ENCODE measurements at places on chromosomes 13 and 19.

GRCh38 chr13:49587311-49587847 lies 2.0 kb upstream of the RCBTB1 start:
- DNase-seq = no peak

- no peak for DNase-seq
Observed at GRCh38 chr19:2013683-2013961, 1.9 kb downstream of the BTBD2 start.

DNA sequence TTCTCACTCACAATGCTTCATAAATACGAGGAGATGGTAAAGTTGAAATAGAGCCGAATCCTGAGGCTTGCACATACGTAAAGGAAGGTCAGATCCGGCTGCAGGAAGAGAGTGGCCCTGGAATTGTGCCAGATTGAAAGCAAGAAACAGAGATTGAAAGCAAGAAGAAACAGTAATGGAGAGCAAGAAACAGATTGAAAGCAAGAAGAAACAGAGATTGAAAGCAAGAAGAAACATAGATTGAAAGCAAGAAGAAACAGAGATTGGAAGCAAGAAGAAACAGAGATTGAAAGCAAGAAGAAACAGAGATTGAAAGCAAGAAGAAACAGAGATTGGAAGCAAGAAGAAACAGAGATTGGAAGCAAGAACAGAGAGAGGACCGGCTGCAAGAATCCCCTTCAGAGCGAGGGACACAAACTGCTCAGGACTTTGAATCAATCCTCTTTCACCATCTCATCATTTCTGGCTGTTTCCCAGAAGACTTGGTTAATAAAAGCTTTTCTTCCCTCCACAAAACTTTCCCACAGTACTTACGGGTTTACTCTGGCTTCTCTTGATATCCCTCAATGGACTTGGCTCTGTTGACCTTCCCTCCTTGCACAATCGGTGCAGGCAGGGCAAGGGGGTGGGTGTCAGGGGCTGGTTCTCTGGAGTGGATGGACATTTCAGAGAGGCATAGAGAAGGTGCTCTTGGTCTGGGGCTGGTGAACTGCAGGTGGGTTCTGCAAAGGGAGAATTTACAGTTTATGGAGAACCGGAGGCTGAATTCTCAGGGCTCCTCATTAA lies 25.5 kb downstream of the OR7A5 start:
- no peak for DNase-seq

DNA sequence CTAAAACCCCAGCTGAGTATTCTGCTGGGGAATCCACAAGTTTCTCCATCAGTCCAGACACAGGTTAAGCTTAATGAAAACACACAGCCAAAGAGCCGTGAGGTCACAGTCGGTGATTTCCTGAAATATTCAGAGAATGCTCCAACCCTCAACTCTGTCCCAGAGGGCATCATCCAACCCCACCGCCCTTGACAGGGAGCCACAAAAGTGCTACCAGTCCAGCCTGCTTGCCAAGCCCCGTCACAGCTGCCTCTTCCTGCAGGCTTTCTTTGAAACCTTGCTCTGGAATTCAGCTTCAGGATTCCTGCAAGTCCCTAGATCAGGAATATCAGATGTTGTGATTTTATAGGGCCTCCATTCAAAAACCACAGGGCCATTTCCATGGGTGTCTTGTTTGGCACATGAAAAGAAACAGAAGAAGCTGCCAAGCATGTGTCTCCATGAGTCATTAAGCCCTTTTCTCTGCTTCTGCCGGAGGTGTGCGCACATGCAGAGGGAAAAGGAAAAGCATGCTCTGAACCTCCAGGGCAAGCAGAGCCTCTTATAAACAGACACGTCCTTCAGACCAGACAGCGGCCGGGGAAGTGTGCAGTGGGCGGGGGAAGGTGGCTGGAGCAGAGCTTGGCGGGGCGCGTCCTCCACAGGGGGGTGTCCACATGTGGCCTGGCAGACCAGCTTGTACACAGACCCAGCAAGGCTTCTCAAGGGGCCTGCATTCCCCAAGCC lies 164.7 kb downstream of the KATNAL1 start:
- DNase-seq = peak; percentile 84

DNA sequence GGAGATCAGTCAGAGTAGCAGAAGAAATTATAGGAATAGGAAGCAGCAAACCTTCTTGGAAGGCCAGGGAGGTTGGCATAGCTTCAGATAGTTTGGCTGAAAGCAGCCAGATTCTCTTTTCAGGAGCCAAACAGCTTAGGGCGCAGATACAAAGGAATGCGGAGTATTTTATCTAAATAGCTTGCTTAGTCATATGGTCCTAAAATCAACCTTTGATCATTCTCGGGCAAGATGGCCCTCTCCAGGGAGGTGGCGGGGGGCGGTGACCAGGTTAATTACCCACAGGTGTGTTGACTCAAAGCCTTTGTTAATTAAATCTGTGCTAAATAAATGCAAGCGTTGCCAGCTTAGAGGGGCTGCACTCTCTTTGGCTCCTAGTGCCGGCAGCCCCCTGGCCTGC lies 12.5 kb upstream of the NCR1 start:
- DNase-seq = no peak

DNA sequence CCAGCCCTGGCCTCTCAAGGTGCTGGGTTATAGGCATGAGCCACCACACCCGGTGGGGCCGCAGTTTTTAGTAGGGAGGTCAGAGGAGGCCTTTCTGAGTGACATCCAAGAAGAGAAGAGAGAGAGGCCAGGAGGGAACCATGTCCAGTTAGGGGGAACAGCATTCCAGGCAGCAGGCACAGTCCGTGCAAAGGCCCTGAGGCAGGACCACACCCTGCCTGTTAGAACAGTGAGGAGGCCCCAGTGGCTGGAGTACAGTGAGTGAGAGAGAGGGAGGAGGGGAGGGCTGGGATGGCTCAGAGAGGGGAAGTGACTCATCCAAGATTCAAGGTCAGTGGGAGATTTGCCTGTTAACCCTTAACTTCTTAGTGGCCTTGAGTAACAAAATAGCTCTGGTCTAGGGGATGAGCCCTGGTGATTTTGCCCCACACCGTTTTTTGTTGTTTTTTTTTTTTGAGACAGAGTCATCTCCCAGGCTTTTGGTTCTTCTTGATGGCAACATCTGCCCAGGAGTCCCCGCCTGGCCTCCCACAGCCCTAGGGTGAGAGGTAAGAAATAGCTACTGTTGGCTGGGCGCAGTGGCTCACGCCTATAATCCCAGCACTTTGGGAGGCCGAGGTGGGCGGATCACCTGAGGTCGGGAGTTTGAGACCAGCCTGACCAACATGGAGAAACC lies 2.7 kb upstream of the PLIN3 start:
- DNase-seq = peak; percentile 86

DNA sequence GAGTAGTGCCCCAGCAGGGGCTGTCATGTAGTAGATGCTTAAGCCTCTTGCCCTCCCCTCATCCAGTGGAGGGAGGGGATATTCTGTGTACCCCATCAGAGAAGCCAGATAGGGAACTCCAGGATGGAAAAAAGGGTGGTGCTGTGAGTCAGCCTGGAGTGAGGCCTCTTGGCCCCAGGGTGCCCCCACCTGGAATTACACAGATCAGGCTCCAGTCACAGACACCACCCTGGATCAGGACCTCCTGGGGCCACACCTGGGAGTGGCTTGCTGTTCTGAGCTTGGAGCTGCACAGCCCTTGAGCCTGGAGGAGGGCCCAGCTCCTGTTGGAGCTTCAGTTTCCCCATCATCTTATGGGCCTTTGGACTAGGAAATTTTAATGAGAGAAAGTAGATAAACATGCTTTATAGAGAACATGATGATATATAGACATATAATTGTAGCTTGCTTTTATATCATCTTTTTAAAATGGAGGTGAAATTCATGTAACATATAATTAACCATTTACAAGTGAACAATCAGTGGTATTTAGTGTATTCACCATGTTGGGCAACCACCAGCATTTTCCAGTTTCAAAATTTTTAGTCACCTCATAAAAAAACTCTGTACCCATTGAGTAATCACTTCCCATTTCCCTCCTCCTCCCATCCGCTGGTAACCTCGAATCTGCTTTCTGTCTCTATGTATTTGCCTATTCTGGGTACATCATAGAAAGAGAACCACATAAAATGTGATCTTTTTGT lies 24.6 kb downstream of the CYP4F22 start:
- no peak for DNase-seq

DNA sequence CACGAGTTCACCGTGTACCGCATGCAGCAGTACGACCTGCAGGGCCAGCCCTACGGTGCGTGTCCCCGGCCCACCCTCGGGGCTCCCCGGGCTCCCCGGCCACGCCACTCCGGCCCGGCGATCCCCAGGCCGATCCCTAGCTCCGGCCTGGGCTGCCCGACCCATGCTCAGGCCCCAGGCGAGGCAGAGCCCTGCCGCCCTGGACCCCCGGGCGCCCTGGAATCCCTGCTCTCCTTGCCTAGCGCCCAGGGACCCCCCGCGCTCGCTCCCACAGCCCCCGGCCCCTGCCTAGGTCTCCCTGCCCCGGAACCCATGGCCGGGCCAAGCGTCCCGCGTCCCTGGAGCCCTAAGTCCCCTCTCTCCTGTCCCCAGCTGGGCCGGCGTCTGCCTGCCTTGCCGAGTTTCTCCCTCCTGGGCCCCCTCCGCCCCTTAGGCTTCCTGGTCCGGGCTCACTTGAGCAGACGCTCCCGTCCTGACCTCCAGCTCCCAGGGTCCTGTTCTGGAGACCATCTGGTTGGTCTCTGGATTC lies 494 bp downstream of the NCLN start:
- no peak for DNase-seq

DNA sequence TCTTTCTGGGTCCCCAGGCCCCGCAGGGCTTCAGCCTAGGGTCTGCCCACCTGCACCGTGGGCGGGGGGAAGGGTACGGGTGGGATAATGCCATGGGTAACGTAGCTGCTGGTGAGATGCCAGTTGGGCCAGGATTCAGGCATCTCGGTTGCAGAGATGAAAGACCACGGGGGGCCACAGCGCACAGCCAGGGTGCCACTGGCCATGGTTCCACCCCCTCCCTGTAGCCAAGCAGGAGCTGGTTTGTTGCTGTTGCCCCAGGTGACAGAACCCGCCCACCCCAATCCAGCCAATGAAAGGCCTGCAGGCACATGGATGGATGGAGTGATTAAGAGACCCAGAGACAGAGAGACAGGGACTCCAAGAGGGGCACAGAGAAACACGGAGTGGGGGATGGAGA lies 1.0 kb upstream of the CGB7 start:
- DNase-seq = no peak

- DNase-seq = peak; percentile 16
Observed at GRCh38 chr13:65336916-65337315, 1893.2 kb downstream of the PCDH9 start.

GRCh38 chr13:48400850-48401291 lies 12.0 kb downstream of the LPAR6 start:
- DNase-seq = no peak

DNA sequence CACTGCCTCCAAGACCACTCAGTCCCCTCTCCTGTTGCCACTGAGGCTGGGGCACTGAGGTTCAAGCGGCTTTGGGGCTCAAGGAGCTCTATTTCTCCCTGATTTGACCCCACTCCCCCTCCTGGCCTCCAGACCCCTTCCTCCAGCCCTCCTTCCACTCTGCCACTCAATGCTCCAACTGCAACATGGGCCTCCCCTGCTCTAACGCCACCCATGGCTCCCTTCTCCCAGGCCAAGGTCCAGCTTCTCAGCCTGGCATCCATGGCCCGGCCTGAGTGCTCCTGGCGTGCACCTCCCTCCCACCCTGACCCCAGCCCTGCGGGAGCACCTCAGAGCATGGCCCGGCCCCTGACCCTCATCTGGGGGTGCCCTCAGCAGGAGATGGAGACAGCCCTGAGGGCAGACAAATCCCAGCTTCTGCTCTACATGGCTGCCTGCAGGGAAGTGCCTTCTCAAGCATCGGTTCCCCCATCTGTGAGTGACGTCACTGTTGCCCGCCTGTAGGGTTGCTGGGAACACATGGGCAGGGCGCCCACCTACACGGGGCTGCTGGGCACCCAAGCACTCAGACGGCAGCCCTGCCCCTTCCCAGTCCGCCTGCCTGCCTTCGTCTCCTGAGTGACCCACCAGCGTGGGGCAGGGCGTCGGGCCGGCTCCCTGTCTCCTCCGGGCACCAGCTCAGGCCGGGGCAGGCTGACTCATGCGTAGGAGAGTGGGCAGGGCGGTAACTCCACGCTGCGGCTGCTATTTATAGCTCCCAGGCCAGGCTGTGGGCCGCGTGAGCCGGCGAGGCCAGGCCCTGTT lies 1.6 kb upstream of the DIRAS1 start:
- peak; percentile 80 for DNase-seq
